ENCODE measurements at places on chromosomes 6 and 20.

DNA sequence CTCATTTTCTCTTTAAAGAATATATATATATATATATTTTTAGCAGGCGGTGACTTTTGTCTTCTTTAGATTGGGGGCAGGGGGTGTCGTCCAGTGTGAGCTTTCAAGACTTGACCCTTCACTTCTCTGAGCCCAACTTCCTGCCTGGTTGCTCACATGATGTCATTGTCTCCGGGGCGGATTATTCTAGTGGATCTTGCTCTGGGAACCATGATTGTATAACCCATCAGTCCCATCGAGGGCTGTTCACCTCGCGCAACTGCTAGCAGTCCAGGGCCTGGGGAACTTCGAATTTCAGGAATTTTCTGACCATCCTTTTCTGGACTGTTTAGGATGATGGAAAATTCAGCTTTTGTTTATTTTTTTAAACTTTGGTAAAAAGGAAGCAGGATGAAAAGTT lies 1.0 kb downstream of the IGF2R start:
- peak; percentile 45 for DNase-seq

GRCh38 chr6:158175111-158175510 lies 7.0 kb downstream of the GTF2H5 start:
- no peak for DNase-seq

- DNase-seq = no peak
Measured at GRCh38 chr6:82015043-82015442, 232.5 kb downstream of the IBTK start.

DNA sequence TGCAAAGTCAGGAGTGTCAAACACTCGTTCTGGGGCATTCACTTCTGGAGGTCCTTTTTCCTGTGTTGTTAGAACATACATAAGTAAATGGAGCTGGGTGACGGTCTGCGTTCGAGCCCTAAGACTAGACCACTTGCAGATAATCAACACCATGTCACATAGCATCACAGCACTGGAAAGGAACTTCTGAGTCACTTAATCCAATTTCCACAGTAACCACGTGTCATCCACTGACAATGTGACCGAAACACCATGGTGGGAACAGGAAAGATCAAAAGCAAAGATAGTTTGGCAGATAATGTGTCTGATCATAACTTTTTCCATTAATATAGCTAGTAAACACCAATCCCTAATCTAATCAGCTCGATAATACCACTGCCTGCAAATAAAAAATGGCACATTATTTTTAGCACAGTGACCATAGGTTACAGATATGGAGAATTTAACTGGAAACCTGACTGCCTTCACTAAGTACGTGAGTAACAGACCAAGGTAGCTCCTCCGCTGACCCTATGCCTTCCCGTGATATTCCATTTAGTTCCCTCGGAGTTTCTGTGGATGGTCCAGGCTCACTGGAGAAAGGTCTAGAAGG lies 34.8 kb downstream of the WRNIP1 start:
- DNase-seq = no peak

GRCh38 chr6:88477413-88477812 lies 311.3 kb upstream of the CNR1 start:
- no peak for DNase-seq

- no peak for DNase-seq
Measured at GRCh38 chr6:151181706-151182363, 57.9 kb upstream of the AKAP12 start.

DNA sequence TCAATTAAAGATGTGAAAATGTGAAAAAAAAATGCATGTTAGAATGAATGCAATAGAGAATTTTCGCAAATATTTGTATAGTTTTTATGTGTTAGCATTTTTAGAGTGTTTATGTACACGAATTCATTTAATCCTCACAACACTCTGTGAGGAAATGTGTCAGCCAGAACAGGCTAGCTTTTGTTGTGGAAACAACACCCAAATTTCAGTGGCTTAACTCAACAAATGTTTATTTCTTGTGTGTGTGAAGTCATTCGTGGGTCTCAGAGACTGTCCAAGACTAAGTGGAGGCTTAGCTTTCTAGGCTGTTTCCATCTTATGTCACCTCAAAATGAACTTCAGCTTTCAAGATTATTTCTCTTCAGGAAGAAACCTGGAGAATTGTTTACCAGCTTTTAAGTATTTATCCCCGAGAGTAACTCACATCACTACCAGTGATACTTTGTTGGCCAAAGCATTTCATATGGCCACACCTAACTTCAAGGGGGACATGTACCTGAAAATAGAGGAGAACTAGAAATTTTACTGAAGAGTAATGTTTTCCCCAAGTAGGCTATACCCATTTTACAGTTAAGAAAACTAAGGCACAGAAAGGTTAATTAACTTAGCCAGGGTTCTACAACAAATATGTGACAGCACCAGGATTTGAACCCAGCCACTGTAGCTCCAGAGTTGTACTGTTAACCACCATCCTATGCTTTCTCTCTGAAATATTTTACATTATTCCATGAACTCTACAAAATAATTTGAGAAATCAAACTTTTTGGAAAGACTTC lies 306.1 kb downstream of the QKI start:
- DNase-seq = no peak

GRCh38 chr20:60240415-60240814 lies 282.2 kb downstream of the CDH26 start:
- DNase-seq = no peak

DNA sequence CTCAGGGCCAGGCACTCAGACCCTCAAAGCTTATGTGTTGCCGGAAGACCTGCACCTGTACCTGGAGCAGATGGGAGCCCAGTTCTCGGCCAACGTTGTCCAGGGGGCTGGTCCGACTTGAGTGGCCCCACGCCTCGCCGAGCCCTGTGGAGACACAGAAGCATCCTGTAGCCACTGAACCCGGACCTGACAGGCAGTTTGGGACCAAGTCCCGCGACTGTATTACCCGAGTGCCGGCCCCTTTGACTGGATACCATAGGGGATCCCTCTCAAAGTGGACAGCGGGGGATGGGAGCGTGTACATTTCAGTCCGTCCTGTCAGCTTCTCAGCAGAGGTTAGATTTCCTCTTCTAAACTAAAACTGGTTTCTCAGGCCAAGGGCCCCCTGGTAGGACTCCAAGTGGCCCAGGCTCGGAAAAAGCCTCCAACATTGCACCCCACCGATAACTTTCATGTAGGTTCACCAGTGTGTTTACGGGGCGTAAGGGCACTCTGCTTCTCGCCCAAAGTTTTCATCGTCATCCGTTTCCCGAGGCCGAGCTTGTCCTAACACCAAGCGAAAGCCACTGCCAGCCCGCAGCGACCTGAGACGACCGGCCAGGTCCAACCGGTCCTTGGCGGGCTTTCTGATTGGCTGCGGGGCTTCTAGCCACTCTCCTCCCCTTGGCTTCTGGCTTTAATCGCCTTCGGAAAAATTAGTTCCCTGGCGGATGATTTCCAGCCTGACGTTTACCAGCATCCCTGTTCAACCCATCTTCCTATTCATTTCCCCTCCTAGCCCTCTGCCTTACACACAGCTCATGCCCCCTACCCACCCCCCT lies 10.8 kb downstream of the SIM1 start:
- peak; percentile 71 for DNase-seq

GRCh38 chr6:13573669-13574110 lies 711 bp upstream of the SIRT5 start:
- peak; percentile 20 for DNase-seq

DNA sequence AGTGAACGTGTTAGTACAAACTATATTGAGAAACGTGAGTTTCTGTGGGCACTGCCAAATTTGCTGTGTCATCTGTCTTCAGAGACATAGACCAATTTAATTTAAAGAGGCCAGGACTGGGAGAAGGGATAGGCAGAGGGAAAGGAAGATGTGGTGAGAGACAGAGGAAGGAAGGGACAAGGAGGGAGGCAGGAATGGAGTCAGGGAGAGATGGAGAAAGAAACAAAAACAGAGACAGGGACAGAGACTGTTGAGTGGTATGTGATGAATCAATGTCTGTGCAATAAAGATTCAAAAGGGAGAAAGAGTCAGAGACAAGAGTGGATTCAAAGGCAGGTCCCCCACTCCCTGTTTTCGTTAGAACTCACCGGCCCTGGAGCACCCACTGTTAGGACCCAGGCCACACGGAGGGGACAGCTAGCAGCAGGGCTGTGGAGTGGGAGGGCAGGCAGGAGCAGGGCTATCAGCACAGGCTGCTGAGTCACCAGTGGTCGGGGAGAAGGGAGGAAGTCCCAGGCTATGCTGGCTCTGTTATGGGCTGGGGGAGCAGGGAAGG lies 51.6 kb upstream of the CHD6 start:
- no peak for DNase-seq

DNA sequence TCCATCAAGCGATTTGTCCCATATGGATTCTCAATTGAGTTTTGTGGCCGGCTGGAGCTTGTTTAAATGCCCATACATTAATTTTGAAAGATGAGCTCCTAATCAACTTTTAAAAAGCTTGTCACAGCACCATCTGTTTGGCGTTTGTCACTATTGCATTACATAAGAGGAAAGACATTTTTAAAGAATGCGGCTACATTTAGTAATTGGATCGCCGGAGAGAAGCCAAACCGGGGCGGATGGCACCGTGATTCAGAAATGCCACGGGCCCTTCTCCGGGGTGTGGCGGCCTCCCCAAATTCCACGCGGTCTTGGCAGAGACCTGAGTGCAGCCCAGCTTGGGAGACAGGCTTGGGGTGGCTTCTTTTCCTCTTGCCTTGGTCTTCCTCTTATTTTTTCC lies 67.7 kb upstream of the ZNFX1 start:
- no peak for DNase-seq

DNA sequence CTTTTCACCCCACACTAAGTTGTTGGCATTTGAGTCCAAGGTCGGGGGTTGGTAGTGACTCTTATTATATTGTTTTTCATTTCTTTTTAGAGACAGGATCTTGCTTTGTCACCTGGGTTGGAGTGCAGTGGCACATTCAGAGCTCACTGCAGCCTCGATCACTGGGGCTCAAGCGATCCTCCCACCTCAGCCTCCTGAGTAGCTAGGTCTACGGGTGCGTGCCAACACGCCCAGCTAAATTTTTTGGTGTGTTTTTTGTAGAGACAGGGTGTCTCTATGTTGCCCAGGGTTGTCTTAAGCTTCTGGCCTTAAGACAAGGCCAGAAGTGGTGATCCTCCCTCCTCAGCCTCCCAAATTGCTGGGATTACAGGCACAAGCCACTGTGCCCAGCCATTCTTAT lies 25.1 kb upstream of the TGM2 start:
- DNase-seq = no peak

DNA sequence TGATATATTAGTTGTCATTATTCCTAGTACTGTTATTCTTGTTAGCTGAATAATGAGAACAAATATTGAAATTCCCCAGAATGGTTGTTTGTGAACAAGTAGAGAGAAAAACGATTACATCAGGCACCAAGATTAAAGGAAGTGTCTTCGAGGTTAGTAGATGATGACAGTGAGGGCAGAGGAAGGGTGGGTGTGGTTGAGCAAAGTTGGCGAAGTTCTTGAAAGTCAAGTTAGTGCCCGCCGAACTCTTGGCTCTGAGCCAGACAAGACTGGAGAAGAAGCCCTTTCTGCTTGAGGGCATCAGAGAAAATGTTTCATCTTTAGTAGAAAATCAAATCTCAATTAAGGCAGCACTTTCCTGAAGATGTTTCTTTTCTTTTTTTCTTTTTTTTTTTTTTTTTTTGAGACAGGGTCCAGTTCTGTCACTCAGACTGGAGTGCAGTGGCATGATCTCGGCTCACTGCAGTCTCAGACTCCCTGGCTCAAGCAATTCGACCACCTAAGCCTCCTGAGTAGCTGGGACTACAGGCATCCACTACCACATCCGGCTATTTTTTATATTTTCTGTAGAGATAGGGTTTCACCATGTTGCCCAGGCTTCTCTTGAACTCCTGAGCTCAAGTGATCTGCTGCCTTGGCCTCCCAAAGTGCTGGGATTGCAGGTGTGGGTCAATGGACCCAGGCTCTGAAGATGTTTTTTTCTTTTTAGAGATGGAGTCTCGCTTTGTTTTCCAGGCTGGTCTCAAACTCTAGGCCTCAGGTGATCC lies 77.1 kb downstream of the SGK1 start:
- DNase-seq = no peak

DNA sequence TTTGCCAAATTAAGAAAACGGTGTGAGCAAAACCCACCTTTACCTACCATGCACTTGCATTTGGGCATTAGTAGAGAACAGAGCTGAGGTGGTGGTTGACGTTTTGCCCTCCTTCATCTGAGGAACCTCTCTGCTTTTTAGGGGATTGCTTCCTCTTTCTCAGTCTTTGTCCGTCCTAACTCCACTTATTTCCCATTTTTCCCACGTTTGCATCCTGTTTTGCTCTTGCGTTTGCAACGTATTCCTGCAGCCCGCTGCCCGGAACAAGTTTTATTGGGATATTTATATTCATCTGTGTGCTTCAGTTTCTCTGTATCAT lies 374 bp upstream of the SERINC1 start:
- DNase-seq = no peak

DNA sequence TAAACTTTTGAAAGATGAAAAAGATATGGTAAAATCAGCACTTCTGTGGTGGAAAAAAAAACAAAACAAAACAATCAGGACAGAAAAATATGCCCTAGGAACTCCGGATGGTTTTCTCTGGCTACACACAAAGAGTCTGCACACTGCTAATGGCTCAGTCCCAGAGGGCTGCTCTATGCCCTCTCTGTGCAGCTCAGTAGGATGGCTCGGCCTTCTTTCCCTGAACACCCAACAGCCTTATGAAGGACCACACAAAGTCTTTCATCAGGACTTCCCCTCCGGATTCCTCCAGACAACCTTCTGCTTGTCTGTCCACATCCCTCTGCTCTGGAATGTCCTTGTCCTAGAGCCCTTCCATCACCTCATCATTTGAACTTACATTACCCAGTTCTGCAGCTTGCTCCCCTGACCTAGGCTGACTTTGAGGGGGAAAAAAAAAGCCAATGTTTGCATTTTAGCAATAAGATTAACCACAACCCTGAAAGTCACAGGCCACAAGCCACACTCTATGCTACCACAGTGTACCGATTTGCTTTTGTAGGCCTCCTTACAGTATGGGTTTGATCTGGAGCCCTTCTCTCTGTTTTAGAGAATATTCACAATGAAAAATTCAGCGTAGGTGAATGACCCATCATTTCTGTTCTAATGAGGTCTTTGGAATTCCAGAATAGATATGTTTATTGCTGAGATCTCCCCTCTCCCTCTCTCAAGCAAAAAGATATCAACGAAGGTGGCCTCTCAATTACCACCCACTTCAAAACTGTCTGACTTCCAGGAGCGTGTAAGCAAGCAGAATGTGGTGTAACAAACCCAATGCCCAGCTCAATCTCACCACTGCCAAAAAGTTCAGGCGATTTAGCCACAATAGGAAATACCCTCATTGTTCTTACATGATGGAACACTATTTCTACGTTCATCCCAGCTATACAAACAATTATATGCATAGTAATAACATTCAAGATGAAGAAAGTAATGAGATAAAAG lies 164.0 kb downstream of the GMDS start:
- no peak for DNase-seq

- no peak for DNase-seq
Measured at GRCh38 chr6:118980063-118980462, 45.1 kb upstream of the MCM9 start.

- DNase-seq = peak; percentile 7
Measured at GRCh38 chr6:41965429-41966213, 24.0 kb upstream of the CCND3 start.

DNA sequence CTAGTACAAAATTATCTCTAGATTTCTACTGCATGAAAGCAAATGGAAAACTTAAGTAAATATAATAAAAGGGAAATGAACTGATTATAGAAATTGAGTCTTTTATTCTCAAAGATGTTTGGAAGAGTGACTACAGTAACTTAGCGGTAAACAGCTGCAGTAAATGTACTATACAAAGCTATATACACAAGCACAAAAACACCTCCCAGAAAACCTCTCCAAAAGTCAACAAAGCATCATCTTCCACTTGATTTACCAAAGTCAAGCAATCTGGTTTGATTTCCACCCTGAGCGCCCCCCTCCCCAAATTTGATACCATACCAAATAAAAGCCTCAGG lies 142.1 kb upstream of the SHLD1 start:
- DNase-seq = no peak

GRCh38 chr6:75147512-75147911 lies 58.3 kb downstream of the COL12A1 start:
- no peak for DNase-seq
